GM19239 (cell line): ENCODE measurements at places on chromosomes 11 and 22.

- no peak for DNase-seq
Measured at GRCh38 chr11:69640260-69640994, 529 bp upstream of the CCND1 start.

DNA sequence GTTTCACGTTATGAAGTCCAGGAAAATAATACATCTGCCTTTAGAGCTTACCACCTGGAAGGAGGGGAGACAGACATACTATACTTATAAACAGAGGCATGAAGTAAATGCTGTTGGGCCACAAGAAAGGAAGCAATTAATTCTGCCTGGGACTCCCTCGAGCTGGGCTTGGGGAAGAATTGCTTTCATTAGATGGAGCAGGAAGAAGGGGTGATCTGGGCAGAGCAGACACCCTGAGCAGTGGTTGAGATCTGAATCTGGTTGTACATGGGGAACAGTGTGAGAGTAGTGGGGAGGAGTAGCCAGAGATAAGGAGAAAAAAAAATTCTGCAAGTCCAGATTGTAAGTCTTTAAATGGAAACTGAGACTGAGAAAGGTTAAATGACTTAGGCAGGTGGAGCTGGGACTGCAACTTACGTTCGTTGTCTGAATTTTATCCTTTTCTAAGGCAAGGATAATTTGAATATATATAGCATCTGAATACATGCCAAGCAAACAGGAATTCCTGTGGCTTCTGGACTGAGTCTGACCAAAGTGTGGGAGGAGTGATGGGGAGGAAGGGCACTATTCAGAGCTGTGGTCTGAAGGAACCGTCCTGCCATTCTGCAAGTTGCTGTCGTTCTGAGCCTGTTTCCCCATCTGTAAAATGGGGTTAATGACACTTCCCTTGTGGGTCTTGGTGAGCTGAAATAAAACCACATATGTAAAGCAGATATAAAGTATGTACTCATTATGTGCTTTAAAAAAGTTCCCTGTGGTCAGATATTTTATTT, 7.9 kb downstream of the NCAM1 start:
- DNase-seq = no peak

- no peak for DNase-seq
Measured at GRCh38 chr11:96272529-96273222, 70.3 kb downstream of the MAML2 start.

- DNase-seq = no peak
Measured at GRCh38 chr22:50691521-50691920, 18.9 kb downstream of the SHANK3 start.

- DNase-seq = no peak
Measured at GRCh38 chr11:1438967-1439330, 47.6 kb downstream of the MOB2 start.

DNA sequence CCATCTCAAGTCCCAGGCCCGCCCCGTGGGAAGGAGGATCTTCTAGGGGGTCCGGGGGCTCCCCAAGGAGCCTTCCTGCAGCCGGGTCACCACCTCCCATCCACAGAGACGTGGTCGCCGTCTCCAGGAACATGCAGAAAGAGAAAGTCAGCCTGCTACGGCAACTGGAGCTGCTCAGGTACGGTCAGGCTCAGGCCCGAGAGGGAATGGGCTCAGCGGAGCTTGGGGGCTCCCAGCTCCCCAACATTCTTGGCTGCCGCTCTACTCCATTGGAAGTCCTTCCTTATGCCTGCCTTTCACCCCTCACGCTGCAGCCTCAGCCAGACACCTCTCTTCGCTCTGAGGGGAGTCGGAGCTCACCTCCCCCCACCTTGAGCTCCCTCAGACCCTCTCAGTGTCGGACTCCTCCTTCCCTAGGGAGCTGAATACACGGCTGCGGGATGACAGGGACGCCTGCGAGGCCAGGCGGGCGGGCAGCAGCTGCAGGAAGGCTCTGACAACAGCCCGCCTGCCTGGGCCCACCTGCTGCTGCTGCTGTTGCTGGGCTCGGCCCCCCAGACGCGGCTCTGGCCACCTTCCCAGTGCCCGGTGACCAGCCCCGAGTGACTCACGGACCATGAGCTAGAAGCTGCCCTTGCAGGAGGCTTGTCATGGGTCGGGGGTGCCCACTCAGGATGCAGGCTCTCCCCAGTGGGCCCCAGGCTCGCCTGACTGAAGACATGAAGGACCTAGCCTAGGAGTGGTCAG, 1.5 kb upstream of the CD151 start:
- DNase-seq = no peak

DNA sequence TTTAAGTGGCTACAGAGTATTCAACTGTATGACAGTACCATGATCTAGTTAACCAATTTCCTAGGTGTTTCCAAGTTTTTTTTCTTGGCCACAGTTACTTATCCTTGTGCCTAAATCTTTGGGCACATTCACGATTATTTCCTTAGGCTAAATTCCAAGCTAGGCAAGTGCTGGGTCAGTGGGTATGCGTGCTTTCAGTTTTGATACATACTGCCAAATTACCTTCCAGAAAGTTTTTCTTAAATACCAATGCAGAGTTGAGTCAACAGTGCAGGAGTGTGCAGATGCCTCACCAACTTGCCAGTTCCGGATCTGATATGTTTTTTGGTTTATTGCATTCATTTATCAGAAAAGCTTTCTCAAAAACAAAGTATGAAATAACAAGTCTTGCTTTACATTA, 67.9 kb upstream of the OR4B1 start:
- no peak for DNase-seq

DNA sequence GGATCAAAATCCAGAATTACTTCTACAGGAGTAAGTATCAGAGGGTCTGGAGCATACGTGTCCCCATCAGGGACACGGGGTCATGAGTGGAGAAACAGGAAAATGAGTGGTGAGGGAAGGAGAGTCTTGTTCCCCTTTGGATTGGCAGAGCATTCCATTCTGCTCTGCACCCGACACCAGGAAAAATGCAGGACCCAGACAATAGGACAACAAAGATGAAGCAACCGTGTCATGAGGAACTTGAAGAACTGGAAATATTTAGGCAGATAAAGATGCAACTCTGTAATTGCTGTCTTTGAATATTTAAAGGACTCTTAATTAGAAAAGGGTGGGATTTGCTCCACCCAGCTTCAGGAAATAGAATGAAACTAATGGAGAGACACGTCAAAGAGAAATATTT, 89.0 kb upstream of the BLID start:
- DNase-seq = no peak

GRCh38 chr11:67114275-67114896, 4.7 kb upstream of the KDM2A start:
- DNase-seq = no peak

DNA sequence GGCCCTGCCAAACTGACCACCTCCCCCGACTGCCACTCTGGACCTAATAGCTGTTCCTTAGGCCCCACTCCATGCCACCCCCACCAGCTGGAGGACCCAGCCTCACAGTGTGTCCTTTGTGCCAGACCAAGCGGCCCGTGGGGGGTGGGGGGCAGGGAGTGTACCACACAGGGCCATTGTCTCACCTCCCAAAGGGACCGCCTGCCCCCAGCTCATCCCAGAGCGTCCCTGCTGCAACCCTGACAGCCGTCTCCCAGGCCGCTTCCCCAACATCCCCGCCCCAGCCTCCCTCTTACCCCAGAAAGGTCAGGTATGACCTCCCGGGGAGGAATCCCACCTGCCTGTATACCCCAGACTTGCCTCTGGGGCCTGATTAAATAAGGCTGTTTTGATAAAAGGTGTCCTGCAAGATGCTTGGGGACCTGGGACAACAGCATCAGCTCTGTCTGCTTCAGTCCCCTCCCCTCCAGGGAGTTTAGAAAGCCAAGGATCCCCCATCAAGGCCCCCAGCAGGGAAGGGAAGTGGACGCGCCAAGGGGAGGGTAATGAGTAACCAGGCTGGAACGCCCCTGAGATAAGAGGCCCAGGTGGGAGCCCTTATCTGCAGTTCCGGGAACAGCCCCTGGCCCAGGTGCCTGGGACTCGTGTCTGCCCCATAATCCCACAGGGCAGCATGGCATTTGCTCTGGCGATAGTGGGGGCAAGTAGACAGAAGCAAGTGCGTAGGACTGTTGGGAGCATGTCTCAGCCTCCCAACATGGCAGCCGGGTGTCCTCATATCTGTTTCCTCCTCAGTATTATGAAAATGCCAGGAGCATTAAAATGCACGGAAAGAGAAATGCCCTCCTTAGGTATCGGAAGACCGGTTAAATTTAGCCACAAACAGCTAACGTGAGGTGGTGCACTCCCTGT, 9.0 kb downstream of the CDC42EP1 start:
- no peak for DNase-seq

GRCh38 chr11:134433806-134434205, 21.8 kb upstream of the B3GAT1 start:
- DNase-seq = no peak

GRCh38 chr22:43697894-43698293, 114.2 kb downstream of the EFCAB6 start:
- no peak for DNase-seq

GRCh38 chr11:128629516-128630106, 42.3 kb upstream of the ETS1 start:
- DNase-seq = no peak

DNA sequence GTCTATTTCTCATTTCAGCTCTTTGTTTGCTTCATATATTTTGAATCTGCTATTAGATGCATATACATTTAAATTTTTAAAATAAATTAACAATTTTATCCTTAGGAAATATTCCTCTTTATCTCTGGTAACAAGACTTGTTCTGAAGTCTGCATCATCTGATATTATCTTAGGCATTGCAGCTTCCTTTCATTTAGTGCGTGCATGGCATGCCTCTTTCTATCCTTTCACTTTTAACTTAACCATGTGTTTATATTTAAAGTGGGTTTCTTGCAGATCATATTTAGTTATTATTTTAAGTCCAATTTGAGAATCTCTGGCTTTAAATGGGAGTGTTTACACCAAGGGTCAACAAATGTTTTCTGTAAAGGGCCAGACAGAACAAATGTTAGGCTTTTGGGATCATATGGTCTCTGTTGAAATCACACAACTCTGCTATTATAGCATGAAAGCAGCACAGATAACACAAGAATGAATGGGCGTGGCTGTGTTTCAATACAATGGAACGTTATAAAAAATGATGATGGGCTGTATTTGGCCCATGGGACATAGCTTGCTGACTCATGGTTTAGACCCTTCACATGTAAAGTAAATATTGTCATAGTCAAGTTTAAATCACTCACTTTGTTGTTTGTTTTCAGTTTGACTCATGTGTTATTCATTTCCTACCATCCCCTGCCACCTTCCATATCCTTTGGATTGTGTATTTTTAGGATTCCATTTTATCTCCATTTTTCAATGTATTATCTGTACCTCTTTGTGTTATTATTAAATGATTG, 83.9 kb upstream of the SNX19 start:
- no peak for DNase-seq
